ENCODE measurements at places on chromosomes 2 and 18. TPM values are rescaled to one million over a fixed set of nuclear protein-coding genes. Genes with fewer than 3 reads are reported as not detected.

SIX2 gene
- total RNA-seq, result 0.43 TPM

C2orf80 gene
- total RNA-seq, result not detected

CXCR1 gene
- total RNA-seq, result not detected

CCDC141 gene
- total RNA-seq, result not detected

GCG gene
- not detected for total RNA-seq

LYG1 gene
- total RNA-seq, result 1.6 TPM

All from A549 treated with GW870086 at 1 μM for 4 hours (cell line).